Sciatic nerve (tissue), 2 donors: ENCODE measurements at places on chromosomes 2 and 18.

- DNase-seq = no peak
Observed at GRCh38 chr2:140136861-140137260, 1356.7 kb upstream of the NXPH2 start.

- no peak for DNase-seq
Observed at GRCh38 chr2:110843959-110844510, 111.7 kb downstream of the ACOXL start.

DNA sequence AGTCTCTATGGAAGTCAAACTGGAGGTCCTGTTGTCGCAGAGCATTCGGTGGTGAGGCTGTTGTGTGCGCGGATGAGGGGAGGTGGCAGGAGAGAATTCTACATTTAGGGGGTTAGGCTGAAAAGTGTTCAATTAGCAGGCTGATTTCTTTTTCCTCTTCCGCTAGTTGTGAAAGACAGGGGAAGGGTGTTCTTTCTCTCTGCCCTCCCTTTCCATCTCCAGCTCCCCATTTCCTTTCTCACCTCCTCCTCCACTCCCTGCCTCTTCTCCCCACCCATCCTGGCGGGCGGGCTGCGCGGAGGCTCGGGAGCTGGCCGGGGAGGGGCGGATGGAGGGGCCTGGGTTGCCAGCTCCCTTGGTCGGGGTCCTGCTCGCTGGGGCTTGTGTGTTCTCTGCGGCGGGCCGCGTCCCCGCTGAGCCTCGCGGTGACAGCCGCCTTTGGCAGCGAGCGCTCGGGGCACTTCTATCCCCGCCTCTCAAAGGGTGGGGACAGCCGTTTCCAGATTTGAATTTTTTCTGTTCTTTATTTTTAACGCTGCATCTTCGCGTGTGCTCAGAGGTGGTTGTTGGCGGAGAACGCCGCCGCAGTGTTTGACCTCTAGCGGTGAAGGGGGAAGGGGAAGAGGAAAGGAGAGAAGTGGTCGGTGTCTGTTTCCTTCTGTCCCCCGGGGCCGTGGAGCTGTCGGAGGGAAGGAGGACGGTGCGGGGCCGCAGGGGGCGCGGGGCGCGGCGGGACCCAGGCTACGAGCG lies 3.6 kb downstream of the SOX11 start:
- DNase-seq = no peak

DNA sequence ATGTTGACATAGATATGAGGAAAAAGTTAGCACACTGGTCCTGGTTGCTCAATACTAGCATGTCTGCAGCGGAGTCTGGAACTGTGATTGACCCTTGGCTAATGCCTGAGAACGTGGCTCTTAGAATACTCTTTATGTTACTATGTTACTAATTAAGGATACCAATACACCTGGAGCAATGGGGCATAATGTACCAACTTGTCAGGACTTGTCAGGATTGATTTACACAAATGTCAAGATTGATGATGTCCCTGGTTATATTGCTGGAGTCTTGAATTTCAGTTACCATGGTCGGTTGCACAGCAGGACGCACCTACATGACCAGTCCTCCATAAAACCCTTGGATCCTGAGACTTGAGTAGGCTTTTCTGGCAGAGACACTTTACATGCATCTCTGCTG lies 810.9 kb downstream of the CPS1 start:
- DNase-seq = no peak

DNA sequence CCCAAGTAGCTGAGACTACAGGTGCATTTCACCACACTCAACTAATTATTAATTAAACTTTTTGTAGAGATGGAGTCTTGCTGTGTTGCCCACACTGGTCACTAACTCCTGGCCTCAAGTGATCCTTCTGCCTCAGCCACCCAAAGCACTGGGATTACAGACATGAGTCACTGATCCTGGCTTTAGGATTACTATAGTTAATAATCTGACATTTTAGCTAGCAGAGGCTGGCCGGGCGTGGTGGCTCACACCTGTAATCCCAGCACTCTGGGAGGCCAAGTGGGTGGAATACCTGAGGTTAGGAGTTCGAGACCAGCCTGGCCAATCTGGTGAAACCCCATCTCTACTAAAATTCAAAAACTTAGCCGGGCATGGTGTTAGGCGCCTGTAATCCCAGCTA lies 39.5 kb downstream of the USP34 start:
- DNase-seq = no peak

DNA sequence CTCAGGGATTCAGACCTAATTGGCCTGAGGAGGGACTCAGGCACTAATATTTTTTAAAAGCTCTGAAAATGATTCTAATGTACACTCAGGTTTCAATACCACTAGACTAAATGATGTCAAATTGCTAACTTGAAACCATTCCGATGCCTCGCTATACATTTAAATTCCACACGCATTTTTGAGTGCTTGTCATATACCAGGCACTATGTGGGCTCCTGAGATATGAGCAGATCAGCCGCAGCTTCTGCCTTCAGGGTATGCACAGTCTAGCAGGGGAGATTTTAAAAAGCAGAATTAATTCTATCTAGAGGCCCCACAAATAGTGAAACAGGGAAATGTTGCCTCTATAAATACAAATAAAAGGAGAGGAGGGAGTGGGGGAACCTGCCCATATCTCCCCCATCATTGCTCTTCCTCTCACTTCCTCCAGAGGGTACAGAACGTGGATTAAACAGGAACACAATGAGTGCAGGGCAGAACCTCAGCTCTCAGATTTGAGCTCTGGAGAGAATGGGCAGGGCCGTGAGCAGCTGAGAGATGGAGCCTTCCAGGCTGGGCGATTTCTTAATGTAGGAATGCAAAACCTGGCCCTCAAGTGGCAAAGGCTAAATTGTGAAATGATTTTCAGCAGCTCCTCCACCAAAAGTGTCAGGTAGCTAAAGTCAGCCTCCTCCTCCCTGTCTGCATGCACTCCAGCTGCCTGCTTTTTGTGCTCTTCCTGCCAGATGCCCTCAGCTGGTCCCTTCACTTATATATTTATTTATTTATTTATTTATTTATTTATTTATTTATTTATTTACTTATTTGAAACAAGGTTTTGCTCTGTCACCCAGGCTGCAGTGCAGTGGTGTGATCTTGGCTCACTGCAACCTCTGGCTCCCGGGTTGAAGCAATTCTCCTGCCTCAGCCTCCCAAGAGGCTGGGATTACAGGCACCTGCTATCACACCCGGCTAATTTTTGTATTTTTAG lies 24.6 kb upstream of the LBH start:
- no peak for DNase-seq

DNA sequence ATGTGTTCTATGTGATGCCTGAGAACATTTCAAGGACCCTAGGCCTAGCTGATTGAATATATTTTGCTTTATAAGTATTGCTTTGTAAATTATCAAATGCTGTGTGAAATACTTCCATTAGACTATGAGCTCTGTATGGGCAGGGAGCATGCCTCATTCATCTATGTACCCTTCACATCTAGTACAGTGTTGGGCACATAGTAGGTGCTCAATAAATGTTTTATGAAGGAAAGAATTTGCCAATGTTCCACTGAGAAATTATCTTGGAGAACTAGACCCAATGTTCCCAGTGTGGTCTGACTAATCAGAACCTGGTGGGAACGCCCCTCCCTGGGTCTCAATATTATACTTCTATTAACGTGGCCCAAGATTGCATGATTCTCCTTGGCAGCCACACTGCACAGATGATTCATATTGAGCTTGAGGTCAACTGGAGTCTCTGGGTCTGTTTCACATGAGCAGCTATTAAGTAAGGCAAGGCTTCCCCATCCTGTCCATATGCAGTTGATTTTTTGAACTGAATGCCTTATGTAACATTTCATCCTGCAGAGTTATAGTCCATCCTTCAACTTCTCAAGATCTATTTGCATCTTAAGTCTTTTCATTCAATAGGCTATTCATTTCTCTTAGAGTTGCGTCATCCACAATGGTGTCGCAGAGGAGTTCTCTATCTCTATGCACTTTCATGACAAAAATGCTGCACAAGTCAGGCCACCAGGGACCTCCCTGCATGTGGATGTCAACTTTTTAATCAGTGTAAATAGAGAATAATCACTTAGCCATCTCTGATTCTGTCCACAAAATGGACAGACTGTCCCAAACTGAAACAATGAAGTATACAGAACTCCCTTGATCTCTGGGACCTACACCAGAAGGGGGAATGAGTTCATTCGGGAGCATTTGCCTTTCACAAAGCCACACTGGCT lies 257.6 kb downstream of the CYP26B1 start:
- DNase-seq = no peak

DNA sequence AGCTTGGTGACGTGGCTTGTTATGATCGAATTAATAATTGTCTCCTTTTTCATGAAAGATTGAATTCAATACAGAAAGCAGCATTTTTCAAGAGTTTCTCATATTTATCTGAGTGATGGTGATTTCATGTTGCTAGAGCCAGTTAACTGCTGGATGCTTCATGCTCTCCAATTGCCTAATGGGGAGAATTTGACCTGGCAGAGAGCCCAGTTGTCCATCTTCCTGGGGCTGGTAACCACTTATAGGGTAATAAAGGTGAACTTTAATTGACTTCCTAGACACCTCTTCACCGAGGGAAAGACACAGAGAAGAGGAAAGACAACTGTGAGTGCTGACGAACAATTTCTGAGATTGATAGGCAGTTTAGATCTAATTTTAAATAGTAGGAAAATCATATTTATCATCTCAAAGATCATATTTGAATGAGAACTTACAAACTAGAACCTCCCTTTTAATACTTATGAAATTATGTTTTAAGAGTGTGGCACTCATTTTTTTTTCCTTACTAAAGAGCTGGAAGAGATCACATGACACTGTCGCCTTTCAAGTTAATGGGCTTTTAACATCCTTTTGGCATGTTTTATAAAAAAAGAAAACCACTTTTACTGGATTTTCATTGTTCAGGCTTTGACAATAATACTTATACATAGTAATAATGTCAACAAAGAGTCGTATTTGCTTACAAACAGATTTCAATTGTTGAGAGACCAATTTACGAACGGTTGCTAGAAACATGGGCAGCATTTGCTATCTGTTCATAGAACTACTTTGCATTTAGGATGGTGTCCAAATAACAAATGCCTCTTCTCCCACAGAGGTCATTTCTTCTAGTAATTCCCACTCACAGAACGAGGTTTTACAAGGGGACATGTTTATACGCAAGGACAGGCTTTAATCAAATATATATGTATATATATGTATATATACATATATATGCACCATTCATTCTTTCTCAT lies 153.3 kb downstream of the RAPGEF4 start:
- no peak for DNase-seq

DNA sequence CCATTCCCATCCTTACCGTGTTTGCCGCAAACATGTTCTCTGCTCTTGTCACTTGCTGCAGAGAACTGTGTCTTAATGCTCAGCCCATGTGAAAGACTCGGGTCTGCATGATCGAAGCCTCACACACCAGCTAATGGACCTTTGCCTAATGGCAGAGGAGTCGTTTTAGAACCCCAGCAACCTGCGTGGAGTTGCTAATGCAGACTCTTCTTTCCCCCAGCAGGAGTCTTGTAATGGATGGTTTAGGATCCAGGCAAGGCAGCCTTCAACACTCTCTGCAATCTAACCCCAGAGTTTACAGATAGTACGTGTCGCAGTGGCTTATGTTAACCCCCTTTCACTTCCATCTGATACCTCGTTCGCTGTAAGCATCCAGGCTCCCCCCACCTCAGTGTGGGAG lies 316.4 kb downstream of the AGAP1 start:
- DNase-seq = no peak

DNA sequence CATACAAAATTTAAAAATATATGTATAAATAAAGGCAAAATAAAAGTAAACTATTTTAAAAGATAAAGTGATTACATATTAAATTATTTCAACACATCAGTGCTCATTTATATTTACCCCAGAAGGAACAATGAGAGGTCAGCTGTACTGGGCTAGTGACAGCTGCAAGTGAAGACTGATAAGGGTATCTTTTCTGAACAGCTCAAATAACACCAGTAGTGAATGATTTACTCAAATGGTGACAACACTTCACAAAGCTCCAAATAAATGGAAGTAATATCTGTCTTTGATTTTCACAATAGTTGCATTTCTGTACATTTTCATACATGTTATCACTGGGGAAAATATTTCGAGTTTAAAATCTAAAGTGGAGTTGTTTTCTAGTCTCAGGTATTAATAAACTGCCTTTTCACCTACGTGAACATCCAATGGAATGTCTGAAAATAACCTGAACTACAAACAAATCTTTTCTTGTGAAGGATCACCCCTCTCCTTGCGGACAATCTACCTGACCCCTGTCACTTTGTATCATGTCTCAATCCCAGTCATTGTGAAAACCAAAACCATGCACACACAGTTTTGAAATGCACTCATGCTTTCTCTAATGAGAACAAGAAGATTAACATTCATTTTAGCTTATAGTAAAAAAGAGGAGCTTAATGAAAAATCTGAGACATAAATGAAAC lies 1928.8 kb upstream of the CELF4 start:
- no peak for DNase-seq

DNA sequence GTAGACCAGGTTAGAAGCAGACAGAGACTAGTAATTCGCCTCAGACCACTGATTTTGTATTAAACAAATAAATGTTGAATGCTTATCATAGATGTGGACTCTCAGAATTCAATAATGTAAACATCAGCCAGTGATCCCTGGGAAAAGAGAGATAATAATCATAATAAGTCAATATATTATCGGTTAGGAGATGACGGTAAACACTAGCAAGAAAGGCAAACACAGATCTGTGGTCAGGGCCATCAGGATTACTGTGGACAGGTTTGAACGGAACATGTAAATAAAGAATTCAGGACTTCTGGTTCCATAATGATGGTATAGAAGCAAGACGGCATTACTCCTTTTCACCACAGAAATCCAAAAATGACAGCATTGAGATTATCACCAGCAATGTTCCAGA lies 861.6 kb downstream of the CBLN2 start:
- no peak for DNase-seq

DNA sequence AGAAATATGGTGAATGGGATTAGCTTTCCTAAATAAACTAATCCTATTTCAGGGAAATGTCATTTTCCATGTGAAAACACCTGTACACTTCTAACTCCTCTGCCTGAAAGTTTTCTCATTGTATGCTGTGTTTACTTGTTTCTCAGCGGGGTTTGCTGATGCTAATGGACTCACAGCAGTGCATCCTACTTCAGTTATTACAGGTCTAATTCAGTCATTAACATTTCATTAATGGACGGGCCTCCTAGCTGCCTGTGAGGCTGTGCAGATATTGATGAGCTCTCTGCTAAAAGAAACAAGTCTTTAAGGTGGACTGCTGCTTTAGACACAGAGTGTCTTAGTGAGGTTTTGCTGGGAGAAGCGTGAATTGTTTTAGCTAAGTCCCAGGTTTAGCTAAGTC lies 1342.0 kb upstream of the ZEB2 start:
- no peak for DNase-seq

- no peak for DNase-seq
Observed at GRCh38 chr2:108979461-108979860, 9.6 kb downstream of the EDAR start.

- no peak for DNase-seq
Observed at GRCh38 chr2:103435010-103435409, 673.2 kb downstream of the TMEM182 start.

DNA sequence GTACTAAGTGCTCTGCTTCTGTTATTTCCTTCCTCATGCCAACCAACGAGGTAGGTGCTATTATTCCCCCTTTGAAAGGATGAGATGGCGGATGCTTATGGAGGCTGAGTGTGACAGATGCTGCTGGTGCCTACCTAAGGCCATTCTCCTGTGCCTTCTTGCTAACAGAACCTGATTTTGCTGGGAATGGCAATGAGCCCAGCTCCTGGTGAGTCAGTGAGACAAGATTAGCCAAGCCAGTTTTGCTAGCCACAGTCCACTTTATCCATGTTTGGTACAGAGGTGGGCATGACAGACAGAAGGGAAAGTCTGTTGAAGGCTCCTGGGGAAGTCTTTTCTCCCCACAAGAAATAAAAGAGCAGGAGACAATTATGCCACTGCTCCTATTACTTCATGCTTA lies 43.7 kb upstream of the TMEM163 start:
- DNase-seq = no peak
